Non-pigmented ciliary epithelial cell (primary cell): ENCODE measurements at places on chromosomes 16 and 17.

- no peak for DNase-seq
These were observed 37.5 kb downstream of the RBFOX3 start for GRCh38 chr17:79573196-79573896.

- no peak for DNase-seq
These were observed 52.8 kb downstream of the DNAH9 start for GRCh38 chr17:11651089-11651488.

GRCh38 chr17:1227917-1228780 is 42.1 kb upstream of the BHLHA9 start:
- no peak for DNase-seq

GRCh38 chr17:35051579-35052240 is 11.8 kb downstream of the RFFL start:
- DNase-seq, result no peak

DNA sequence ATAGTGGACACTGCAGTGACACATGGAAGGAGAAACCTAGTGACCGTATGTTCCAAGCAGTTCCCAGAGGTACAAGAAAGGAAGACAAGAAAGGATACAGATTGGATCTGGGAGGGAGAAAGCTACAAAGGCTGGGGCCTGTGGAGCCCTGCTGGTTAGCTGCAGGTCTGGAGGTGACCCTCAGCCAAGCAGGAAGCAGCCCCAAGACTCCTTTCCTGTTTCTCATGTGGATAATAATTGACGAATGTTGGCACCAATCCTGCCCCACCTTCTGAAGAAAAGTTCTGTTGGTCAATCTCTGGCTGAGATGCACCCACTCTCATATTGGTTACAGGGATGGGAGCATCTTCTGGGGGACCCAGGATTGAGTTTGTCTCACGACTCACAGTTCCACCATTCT is 99.8 kb downstream of the SHISA6 start:
- no peak for DNase-seq

DNA sequence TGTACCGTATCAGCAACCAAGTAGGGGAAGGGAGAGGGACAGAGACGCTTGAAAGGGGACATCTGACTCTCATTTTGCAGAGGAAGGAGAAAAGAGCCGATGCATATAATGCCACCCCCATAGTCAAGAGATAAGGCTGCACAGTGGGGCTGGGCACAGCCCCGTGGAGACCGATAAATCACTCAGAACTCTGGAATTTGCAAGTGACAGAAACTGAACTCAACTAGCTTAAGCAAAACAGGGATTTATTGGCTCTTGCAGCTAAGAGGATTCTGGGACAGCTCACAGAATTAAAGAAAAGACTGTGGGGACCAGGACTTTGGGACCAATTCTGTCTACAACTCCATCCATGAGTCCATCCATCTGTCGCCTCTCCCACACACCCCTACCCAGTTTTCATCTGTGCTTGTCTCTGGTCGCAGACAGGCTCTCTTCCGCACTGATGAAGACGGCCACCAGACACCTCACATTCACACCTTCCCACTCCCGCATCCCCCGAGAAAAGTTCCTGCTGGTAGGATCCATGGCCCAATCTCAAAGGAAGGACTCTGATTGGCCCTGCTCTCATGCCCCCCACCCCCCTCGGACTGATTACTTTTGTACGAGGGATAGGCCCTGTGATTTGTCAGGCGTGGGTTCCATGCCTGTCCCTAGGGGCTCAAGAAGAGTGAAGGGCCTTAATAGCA is 105.9 kb upstream of the RPL38 start:
- DNase-seq, result no peak

- no peak for DNase-seq
These were observed 39.8 kb upstream of the DNAH17 start for GRCh38 chr17:78616946-78617345.

- no peak for DNase-seq
These were observed 30.5 kb downstream of the SMIM36 start for GRCh38 chr17:55480631-55481315.

GRCh38 chr17:51391982-51392654 is 131.8 kb downstream of the UTP18 start:
- no peak for DNase-seq

GRCh38 chr17:34012709-34013375 is 242.2 kb upstream of the CCL2 start:
- no peak for DNase-seq

DNA sequence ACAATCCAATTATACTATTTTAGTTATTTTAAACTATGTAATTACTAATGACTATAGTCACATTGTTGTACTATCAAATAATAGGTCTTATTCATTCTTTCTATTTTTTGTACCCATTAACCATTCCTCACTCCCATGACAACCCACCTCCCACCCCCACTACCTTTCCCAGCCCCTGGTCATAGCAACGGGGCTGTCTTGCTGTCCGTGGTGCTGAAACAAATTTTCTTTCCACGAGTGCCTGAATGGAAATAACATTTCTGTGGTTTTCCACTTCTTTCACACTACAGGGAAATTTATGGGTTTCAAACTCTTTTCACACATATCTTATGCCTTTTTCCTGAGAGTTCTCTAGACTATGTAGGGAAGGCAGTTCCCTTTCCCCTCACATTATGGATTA is 326.6 kb downstream of the PHKB start:
- DNase-seq, result no peak

- DNase-seq, result no peak
These were observed 147.2 kb downstream of the UTP18 start for GRCh38 chr17:51407576-51407975.

GRCh38 chr16:70590722-70591415 is 55.5 kb upstream of the IL34 start:
- no peak for DNase-seq

DNA sequence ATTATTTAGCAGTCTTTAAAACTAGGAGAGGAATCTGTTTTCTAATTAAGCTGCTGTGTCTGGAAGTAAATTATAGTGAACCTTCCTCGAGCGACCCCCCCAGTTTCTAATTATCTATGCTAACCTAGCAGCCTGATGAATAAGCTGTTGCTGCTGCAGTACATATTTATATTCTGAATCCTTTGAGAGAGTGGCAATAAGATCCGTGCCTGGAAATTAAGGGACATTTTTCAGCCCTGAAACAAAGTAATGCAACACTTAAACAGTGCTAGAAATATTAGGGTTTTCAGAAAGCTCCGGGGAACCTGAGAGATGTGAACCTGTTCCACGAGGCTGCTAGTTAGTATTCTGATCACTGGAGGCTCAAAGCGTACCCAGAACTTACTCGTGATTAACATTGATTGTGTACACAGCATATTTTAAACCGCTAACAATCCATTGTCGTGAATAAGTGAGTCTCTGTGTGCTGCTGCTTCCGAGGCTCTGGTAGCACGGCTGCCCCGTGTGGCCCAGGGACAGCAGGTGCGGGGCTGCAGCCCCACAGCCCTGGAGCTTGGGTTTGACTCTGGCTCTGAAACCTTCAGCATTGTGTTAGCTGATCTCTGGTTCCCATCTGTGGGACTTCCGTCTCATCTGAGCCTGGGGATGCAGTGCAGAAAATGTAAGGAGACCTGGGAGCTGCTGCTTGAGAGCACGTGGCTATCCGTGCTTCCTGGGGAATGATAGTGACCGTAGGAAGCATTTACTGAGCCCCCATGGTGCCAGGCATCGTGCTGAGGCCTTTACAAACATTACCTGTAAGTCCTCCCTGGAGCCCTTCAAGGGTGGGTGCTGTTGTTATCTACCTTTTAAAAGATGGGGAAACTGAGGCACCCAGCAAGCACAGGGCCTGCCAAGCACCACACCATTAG is 190.9 kb upstream of the CHMP6 start:
- DNase-seq, result no peak

GRCh38 chr16:85366031-85366763 is 246.9 kb upstream of the GSE1 start:
- no peak for DNase-seq

- DNase-seq, result no peak
These were observed 10.7 kb downstream of the ANKRD40 start for GRCh38 chr17:50697062-50697461.

DNA sequence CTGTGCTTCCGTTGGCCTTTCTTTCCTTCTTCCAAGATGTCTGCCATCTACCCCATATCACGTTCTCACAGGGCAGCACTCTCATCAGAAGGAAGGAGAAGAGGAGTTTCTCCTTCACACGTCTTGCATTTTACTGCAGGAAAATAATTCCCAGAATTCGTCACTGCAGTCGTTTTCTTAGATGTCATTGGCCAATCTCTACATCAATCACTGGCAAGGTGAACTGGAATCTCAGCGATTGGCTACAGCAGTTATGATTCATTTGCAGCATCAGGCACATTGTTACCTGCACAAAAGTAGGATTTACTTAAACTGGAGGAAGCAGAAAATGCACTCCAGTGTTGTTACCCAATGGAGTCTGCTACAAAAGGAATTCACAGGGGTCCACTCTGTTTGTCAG is 277.2 kb upstream of the RBFOX1 start:
- DNase-seq, result no peak

- peak; percentile 96 for DNase-seq
These were observed 8.1 kb upstream of the TIMP2 start for GRCh38 chr17:78933025-78933958.

DNA sequence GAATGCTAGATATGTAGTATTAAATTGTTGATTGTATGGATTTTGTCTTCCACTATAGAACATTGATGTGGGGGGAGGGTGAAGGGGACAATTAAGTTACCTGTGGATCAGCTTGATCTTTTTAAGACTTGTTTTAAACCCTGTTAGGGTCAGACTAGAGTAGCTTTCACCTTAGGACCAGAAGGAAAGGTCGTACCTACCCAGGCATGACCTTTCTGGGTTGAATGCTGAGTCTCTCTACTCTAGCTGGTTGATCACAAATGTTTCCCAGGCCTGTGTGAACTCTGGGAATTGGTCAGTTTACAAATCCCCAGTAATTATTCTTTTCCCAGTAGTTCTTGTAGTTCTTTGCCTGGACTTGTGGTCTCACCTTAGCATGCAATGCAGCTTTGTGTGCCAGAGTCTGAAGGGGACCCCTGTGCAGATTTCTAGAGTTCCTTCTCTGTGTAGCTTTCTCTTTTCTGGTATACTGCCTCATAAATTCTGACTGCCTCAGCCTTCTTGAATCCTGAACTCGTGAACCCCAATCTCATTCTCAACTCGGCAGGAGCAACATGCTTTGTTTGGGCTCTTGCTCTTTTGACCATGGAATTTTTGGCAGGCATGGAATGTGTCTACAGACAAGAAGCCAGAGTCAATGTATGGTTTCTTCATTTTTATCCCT is 54.1 kb downstream of the VMP1 start:
- peak; percentile 95 for DNase-seq
